ENCODE measurements at places on chromosomes 5 and 9.

DNA sequence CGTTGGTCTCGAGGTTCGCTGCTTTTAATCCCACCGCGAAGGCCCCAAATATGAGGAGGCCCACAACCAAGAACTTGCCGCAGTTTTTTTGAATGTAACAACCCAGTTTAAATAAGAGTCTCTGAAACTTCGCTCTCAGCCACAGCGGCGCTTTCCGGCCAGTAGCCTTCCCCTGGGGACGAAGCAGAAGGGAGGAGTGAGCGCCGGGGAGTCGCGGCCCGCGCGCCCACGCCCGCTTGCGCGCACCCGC lies 10.4 kb downstream of the PTCH1 start:
- DNase-seq = no peak

DNA sequence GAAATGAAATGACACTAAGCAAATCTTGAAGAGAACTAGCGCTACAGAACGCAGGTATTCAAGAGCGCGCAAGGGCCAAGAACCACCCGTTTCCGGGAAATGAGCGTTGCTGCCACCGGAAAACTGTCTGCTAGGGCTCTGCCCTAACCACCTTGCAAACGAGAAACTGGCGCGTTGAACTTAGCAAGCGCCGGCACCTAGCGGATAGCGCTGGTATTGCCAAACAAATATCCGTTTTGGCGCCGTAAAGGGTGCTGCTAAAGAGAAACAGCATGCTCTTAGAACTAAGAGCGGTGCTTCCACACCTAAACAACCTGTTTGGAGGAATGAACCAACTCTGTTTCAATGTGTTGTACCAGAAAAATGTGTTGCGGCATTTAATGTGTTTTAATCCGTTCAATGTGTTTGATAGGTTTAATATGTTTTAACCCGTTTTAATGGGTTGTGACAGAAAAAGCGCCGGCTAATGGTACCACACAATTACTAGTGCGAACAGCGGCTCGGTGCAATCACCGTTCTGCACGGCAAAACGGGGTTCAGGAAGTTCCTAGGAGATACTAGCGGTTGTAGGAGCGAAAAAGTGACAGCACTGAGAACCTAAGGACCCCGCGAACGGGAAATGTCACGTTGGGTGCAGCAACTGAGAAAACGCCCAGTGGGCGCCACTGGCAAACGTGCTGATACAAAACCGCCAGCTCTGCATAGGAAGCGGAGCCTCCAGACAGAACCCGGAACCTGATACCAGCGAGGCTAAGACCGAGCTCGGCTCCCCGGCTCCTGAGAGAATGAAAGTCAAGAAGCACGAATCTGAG lies at the start of gene ANXA2R:
Gene ANXA2R, minus strand, starts transcription at position 33 of the 812 bp plus-strand sequence. CDS start 273 bp downstream, outside the sequence.
- peak; percentile 79 for DNase-seq

GRCh38 chr5:40736103-40736875 lies 19.5 kb downstream of the TTC33 start:
- no peak for DNase-seq

DNA sequence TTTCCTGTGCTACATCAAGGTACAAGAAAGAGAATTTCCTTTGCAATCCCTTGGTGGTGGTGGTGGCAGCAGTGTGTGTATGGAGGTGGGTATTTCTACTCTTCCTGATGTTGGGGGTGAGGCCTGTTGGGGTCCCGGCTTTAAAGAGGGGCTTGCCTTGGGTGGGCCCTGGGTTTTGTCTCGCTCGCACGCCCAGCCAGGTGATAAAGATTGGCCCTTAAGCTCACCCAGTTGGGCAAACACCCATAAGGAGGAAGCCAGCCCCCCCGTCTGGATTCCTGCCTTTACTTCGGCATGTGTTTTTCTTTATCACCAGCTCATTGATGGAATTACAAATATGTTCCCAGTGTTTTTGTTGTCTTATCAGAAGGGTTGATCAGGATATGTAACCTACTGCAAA lies 16.0 kb upstream of the SARDH start:
- DNase-seq = no peak

- no peak for DNase-seq
Observed at GRCh38 chr5:56029457-56029856, 34.7 kb upstream of the IL6ST start.

DNA sequence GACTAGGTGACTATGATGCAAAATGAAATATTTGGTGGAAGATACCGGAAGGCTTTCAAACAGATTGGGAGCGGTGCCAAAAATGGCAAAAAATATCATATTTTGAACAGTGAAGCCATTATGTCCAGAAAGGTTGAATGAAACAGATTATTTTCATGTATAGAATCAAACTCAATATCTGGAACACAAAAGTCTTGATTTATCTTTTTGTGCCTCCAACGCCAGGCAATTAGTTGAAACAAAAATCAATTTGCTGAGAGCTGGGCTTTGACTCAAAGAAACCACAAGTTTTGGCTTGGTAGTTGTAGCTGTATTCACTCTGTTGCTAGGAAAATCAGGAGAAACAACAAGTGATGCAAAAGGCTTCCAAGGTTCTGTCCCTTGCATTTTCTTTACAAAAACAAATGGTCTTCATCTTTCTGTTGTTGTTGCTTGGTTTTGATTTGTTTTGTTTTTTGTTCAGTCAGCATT lies 421.7 kb upstream of the TYRP1 start:
- no peak for DNase-seq
